ENCODE measurements at places on chromosomes 3 and 15.
A peak's percentile ranks its signal among the peaks of the same experiment; 100 is the strongest.

DNA sequence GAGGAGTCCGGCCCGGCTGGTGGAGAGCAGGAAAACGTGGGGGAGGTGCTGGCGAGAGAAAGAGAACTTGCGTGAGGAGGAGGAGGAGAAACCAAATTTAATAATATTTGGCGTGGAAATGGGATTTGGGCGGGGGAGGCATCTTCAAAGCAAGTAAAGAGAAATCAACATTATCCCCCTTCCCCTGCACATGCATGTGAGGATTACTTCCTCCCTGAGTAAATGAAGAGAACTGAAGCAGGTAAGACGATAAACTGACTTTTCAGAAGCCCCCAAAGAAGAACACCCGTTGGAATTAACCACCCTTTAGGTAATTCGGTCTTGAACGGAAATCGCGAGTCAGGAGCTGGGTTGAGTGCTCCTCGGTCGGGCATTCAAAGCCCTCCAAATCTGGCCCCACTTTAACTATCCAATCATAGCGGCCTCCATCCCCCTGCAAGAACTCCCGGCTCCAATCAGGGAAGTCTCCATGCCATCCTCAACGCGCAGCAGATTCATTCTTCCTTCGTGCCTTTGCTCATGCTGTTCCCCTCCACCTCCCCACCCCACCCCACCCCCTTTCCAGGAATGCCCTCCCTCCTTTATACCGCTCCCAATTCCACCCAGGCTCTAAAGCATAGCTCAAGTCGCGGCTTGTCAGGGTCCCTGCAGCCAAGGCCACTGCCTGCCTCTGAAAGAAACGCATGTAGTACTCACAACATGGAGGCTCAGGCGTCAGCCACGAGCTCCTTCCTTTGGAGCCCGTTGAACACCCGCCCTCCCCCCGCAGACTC lies 545 bp upstream of the RFX7 start:
- peak; percentile 49 for DNase-seq

DNA sequence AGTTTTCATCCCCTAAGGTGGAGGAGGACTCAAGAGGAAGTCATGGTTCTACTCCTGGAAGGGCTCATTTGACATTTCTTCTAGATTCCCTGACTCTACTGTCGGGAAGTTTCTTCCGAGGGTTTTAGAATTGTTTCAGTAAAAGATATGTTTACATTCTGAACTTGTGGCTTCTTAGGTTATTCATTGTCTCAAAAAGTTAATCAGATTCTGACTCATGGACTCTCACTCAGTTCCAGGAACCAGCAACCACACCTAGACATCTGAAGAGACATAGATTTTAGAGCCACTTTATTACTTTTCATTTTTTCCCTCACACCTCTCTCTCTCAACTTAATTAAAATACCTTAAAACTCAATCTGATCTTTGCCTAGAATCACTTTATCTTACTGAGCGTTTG lies 862.6 kb downstream of the AGBL1 start:
- DNase-seq = no peak

- no peak for DNase-seq
These were observed 404.4 kb upstream of the MDFIC2 start for GRCh38 chr3:70716832-70717231.

DNA sequence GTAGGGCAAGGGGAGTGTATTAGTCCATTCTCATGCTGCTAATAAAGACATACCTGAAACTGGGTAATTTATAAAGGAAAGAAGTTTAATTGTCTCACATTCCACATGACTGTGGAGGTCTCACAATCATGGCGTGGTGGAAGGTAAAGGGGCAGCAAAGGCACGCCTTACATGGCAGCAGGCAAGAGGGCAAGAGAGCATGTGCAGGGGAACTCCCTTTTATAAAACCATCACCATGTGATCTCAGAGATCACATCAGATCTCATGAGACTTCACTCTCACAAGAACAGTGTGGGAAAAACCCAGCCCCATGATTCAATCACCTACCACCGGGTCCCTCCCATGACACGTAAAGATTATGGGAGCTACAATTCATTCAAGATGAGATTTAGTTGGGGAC lies 41.4 kb downstream of the SUMF1 start:
- DNase-seq = no peak

- no peak for DNase-seq
These were observed 433.4 kb upstream of the GBE1 start for GRCh38 chr3:82194870-82195269.

DNA sequence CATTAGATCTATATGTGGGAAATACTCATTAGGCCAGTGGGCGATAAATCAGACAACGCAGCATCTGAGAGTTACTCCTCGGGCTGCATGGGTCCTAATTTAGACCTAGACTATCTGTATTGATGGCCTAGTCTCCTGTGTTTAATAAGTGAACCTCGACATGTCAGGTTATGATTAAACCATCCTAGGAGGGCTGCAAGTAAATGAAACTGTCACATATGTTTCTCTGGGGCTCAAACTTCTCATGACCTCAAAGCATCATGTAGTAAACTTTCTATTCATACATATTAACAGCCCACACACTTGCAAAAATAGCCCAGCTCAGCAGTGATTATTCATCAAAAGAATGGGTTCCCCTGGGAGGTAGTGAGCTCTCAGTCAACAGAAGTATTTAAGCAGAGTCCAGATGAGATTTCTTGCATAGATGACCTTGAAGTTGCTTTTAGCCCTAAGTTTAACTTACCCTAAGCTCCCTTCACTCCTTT lies 51.6 kb downstream of the RAB11A start:
- no peak for DNase-seq

GRCh38 chr15:100235030-100235617 lies 106.7 kb downstream of the ADAMTS17 start:
- no peak for DNase-seq

- DNase-seq = peak; percentile 51
These were observed 137.5 kb downstream of the LRRK1 start for GRCh38 chr15:101056366-101057334.

GRCh38 chr3:147521646-147522045 lies 112.5 kb downstream of the ZIC1 start:
- no peak for DNase-seq

GRCh38 chr15:29242456-29243242 lies 27.0 kb downstream of the NSMCE3 start:
- no peak for DNase-seq

- DNase-seq = no peak
These were observed 25.8 kb downstream of the COLQ start for GRCh38 chr3:15495461-15496340.

- no peak for DNase-seq
These were observed 1.7 kb downstream of the CMTM8 start for GRCh38 chr3:32240159-32240545.

GRCh38 chr3:11580645-11581044 lies 63.1 kb downstream of the VGLL4 start:
- DNase-seq = no peak

DNA sequence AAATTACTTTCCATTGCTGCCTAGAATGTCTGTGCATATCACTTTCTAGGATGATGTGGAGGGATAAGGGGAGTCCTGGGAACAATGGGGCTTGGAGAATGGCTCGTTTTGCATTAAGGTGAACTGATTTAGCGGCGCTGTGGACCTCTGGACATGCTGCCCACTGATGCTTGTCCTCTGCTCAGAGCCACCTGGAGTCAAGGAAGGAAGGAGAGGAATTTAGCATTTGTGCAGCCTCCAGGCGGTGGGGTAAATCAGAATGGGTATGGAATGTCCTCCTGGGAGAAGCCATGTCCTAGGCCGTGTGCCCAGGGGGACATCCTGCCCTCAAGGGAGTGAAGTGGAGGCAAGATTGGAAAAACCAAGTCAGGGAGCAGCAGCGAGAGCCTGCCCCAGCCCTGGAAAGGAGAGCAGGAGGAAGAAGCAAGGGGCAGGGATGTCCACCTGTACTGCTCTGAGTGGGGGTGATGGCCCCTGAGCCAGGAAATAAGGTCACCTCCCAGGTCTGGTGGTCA lies 37.8 kb downstream of the KY start:
- DNase-seq = no peak

All from MV-4-11 (cell line).